CD14-positive monocyte (primary cell): ENCODE measurements at places on chromosomes 5 and 9.

DNA sequence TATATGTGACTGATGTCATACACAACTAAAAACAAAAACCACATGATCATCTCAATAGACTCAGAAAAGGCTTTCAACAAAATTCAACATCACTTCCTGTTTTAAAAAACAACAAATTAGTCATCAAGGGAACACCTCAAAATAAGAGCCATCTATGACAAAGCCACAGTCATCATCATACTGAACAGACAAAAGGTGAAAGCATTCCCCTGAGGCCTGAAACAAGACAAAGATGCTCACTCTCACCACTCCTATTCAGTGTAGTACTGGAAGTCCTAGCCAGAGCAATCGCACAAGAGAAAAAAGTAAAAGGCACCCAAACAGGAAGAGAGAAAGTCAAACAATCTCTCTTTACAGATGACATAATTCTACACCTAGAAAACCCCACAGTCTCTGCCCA lies 893.5 kb upstream of the EDIL3 start:
- no peak for DNase-seq

- no peak for DNase-seq
These were observed 60.1 kb upstream of the HSPA9 start for GRCh38 chr5:138635265-138635664.

DNA sequence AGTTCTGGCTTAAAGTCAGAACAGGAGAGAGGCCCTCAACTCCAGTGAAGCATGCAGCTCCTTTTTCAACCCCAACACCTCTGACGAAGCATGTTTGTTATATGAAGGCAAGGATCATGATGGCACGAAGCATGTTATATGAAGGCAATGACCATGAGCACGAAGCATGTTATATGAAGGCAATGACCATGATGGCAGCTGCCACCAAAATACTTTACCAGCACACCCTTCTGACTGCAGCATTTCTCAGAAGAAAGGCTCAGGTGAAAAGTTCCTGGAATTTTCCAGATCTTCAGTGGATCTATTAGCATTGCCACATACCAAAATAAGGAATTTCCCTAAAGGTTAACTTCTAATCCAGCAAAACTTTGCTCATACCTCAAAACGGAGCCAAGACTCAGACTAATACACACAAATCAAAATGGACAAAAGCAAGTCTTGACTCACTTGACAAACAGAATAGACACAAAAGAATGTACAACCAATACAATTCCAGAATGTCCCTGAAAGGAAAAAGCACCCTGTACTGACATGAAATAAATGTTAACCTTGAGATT lies 217.4 kb downstream of the FANCC start:
- no peak for DNase-seq

DNA sequence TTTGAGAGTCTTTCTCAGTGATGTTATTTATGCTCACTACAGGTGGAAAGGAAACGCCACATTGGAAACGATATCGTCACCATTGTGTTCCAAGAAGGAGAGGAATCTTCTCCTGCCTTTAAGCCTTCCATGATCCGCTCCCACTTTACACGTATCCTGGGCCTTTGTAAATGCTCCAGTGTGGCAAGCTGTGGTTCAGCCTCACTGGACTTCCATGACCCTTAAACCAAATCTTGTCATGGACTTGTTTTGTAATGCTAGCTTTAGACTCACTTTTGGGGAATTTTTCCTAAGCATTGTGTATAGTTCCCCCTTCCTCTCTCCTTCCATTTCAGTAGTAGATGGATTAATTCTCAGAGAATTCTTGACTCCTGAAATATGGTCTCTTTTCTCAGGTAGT lies 60.9 kb upstream of the SLC2A8 start:
- no peak for DNase-seq

- no peak for DNase-seq
These were observed 22.7 kb downstream of the OR2S2 start for GRCh38 chr9:35935261-35935660.

DNA sequence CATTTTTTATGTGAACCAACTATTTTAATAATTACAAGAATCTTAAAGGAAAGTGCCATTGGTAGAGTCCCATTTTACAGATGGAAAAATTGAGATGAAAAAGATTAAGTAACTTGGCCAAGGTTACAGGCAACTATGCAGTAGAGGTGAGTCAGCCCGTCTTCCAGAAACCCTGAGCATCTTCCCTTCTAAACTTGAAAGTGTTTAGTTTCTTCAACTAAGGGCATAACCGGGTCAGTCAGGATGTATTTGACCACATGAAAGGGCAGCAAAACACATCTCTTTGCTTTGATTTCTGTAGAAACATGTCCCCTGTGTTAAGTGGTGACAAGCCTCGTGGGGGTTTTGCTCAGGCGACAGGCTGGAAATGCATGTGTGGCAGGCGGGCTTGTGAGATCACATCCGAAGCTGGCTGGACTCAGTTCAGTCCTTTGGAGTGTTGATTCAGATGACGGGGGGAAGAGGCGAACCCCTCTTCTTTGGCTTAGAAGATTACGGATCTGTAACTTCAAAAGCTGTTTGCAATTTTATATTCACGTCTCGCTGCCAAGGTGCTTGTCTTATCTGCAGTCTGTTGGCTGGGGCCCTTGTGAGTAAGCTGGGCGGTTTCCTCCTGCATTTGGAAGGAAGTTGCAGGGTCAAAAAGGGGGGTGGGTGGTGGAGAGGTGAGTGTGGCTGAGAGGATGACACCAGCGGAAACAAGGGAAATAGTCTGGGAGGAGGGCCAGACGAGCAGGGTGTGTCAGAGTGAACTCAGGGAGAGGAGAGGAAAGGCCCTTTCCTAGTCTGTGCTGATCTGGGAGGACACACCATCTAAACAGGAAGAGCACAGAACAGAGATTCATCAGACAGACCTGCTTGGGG lies 78.9 kb upstream of the RPS23 start:
- DNase-seq = peak; percentile 46

GRCh38 chr9:76180541-76180940 lies 213.7 kb downstream of the RFK start:
- DNase-seq = no peak

GRCh38 chr9:33177639-33178038 lies 10.5 kb upstream of the B4GALT1 start:
- DNase-seq = no peak

- no peak for DNase-seq
These were observed 63.6 kb downstream of the CCDC192 start for GRCh38 chr5:127766676-127767335.

DNA sequence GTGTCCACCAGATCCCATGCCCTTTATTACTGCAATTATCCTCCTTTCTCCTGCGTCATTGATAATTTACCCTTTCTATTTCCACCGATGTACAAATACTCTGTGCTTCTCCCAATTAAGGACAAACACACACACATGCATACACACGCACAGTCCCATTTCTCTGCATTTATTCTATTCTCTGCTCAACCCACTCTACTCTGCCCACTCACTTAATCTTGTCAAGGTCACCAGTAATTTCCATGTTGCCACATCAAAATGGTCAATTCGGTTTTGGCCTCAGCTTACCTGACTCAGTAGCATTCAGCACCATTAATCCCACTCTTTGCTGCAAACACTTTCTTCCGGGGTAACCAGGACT lies 14.6 kb upstream of the STRBP start:
- no peak for DNase-seq

GRCh38 chr5:37272511-37272910 lies 23.3 kb upstream of the CPLANE1 start:
- DNase-seq = no peak

GRCh38 chr5:65305913-65306312 lies 175.8 kb downstream of the ADAMTS6 start:
- no peak for DNase-seq

DNA sequence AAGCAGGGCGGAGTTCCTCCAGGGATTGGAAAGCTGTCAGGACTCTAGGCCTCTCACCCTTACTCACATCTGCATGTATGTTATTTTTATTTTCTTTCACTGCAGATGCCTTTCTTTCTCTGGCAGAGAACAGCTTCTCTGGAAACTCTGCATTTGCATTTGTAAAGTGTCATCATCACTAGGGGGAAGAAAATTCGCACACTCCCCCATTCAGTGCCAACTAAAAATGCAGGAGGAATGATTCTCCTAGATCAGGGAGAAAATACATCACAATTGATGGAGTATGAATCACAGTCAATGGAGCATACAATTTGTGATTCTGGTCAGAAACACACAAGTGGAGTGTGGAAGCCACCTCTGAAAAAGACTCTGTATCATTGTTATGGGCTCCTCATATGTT lies 351.4 kb upstream of the FTMT start:
- no peak for DNase-seq

GRCh38 chr9:101601904-101602765 lies 7.4 kb upstream of the PPP3R2 start:
- DNase-seq = peak; percentile 48

GRCh38 chr5:59617186-59617771 lies 276.2 kb downstream of the PDE4D start:
- no peak for DNase-seq

GRCh38 chr5:34756781-34757624 lies 82.0 kb upstream of the TTC23L start:
- no peak for DNase-seq
